Upper lobe of right lung (tissue), 1 donor: ENCODE measurements at places on chromosomes 2 and 18.

DNA sequence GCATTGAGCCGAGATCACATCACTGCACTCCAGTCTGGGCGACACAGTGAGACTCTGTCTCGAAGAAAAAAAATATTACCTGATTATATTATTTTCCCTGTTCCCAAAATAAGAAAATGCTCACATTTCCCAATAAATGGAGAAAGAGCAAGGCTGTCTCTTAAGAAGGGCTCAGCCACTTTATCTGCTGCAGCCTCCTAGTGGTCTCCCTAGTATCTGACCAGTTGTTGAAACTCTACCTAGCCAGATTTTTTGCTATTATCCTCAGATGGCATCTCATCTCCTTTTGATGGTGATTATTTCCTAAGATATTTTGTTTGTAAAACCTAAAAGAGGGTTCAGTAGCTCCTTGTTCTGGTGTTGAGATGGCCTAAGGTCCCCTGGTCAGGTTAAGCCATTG is 114.3 kb downstream of the TPGS2 start:
- DNase-seq = no peak

- DNase-seq = no peak
Observed at GRCh38 chr18:22318745-22319407, 98.8 kb downstream of the CTAGE1 start.

GRCh38 chr18:54392543-54393023 is 34.9 kb downstream of the C18orf54 start:
- no peak for DNase-seq

DNA sequence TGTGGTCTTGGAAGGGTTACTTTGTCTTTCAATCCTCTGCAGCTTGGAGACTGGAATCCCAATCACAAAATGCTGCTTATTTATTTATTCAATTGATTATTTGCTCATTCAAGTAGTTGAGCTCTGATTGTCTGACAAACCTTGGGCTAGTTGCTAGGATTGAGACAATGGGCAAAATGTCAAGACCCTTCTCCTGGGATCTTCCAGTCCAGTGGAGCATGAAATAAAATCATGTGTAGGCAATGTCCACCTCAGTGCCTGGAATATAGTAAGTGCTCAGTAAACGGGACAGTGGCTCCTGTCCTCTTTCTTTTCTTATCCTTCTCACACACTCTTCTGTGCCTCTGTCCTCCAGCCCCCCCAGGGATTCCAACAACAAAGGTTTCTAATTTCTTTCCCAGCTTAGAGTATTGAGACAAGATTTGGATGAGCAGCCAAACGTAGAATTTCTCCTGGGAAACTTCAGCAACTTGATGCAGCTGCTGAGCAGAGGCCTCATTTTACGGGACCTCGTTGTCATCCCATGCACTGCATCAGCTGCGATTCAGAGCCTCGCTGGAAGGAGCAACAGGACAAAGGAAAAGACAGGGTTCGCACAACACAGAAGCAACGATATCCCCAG is 545.0 kb downstream of the SOX11 start:
- no peak for DNase-seq

DNA sequence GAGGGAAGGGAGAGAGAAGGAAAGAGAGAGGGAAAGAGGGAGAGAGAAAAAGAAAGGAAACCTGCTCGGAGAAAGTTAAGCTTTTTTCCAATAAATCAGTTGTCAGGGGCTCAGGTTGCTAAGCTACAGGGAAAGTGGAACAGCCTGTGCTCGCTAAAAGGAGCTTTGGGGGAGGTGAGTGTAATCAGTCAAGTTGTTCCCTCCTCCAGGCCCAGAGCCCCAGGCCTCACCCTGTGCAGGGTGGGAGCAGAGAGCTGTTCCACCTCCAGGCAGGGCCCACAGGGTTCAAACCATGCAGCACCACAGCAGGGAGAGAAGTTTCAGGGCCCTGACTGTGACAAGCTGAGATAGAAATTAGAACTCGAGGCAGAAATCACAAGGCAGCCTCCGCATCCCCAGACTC is 56.4 kb upstream of the PPP1CB start:
- DNase-seq = no peak

GRCh38 chr2:108548208-108549003 is 14.1 kb downstream of the LIMS1 start:
- no peak for DNase-seq

GRCh38 chr2:121902171-121902591 is 146.7 kb downstream of the TSN start:
- no peak for DNase-seq

GRCh38 chr2:30135541-30135940 is 11.3 kb upstream of the YPEL5 start:
- DNase-seq = no peak

- DNase-seq = no peak
Observed at GRCh38 chr2:131042148-131042775, 51.0 kb downstream of the FAM168B start.

DNA sequence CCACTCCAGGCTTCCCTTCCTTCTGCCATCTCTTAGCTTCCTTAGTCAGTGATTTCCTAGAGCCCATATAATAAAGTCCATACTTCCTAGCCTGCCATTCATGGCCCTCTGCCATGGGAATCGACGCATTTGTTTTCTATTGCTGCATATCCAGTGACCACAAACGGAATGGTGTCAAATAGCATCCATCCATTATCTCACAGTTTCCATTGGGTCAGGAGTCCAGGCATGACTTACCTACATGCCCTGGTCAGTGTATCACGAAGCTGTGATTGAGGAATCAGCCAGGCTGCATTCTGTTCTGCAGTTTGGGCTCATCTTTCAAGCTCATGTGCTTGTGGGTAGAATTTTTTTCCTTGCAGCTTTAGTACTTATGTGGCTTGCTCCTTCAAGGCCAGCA is 209.7 kb upstream of the EPAS1 start:
- no peak for DNase-seq

DNA sequence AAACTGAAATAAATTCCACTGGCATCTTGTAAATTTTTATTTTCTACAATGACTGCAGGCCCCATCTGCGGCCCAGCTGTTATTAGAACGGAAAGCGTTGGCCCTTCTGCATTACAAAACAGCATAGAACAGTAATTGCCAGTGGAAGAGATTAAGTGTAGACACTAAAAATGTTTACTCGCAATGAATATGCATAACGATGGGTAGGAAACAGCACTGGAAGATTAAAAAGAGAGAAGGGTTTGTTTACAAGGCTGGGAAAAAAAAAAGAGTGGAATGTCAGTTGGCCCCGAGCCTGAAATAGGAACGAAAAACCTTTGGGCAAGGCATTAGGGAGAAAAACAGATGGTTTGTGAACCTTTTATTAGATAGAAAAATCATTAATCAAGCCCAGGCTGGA is 275.9 kb upstream of the TCF4 start:
- no peak for DNase-seq

DNA sequence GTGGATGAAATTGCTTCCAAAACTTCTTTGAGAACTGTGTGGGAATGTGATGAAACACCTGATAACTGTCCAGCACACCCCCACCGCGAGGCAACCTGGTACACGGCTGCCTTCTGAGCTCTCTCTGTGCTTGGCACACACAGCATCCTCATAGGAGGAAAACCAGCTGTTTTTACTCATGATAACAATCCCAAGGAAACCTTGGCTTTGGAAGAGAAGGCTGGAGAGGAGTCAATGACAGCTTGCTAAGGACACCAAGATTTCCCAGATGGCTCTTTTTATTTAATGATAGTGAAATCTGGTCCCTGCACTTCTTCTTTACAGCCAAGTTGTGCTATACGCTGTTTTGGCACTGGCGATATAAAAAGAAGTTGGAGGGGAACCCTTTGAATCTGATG is 232.5 kb upstream of the FN1 start:
- DNase-seq = no peak

DNA sequence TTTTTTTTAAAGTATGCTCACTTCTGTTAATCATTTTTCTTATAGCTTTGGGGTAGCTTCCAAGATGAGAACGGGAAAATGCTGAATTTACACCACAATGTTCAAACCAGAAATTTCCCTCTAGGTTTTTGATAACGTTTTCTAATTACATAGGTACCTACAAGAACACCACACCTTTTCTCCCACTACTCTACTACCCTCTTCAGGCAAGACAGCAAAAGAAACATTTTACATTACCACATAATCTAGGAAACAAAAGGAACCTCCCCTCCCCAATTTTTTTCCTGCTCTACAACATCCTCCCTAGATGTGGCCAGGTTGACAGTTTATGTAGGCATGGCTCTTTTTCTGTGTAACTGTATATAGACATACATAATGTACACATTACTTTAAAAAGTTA is 32.4 kb downstream of the NDUFAF7 start:
- no peak for DNase-seq

DNA sequence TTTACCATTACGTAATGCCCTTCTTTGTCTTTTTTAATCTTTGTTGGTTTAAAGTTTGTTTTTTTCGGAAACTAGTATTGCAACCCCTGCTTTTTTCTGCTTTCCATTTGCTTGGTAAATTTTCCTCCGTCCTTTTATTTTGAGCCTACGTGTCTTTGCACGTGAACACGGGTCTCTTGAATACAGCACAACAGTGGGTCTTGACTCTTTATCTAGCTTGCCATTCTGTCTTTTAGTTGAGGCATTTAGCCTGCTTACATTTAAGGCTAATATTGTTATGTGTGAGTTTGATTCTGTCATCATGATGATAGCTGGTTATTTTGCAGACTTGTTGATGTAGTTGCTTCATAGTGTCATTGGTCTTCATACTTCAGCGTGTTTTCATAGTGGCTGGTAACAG is 37.5 kb upstream of the TTC39C start:
- DNase-seq = no peak

- no peak for DNase-seq
Observed at GRCh38 chr2:191189112-191189635, 38.4 kb upstream of the STAT4 start.
